Renal pelvis (tissue), 12 donors: ENCODE measurements at places on chromosomes 1 and 21.

GRCh38 chr1:58786184-58786926, 2.5 kb upstream of the JUN start:
- no peak for DNase-seq

DNA sequence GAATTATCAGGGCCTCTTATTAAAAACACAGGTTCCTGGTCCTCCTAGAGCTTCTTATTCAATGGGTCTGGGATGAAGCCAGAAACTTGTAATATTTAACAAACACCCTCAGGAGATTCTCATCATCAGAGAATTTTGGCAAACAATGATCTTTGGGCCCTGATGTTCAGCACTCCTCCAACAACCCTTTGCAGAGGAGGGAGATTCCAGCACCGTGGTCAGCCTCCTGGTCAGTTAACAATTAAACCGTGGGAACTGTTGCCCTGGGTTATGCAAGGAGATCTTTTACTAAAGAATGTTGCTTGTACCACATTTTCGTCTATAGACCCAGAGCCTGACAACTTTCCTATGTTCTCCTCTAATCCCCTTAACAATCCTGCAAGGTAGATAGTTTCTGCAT, 294.4 kb downstream of the PLPP3 start:
- no peak for DNase-seq

DNA sequence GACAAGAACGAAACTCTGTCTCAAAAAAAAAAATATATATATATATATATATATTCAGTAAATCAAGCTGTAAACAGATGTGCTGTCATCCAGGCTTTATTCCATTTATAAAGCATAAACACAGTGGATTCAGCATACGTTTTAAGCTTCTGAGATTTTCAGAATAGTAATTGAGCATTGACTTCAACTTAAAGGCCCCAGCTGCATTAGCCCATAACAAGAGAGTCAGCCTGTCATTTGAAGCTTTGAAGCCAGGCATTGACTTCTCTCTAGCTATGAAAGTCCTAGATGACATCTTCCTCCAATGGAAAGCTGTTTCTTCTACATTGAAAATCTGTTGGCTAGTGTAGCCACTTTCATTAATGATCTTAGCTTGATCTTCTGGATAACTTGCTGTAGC, 6.6 kb downstream of the KPNA6 start:
- no peak for DNase-seq

DNA sequence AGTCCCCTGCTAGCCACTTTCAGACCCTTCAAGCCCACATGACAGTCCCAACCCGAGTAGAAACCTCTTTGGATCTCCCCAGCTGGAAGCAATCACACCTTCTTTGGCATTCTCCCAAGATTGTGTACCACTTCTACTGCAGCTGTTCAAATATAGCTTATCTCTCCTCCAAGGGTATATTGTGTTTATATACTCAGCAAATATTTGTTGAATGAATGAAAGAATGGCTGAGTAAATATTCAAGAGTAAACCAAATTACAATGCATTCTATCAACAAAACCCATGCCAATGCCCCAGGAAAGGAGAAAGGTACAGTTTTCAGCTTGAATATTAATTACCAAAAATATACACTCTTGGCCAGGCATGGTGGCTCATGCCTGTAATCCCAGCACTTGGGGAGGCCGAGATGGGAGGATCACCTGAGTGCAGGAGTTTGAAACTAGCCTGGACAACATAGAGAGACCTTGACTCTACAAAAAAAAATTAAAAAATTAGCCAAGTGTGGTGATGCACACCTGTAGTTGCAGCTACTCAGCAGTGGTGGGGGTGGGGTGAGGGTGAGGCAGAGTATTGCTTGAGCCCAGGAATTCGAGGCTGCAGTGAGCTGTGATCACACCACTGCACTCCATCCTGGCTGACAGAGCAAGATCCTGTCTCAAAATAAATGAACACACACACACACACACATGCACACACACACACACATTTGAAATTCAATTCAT, 68.5 kb downstream of the NIBAN1 start:
- no peak for DNase-seq

- DNase-seq = no peak
Measured at GRCh38 chr21:25980710-25981109, 189.9 kb downstream of the APP start.

DNA sequence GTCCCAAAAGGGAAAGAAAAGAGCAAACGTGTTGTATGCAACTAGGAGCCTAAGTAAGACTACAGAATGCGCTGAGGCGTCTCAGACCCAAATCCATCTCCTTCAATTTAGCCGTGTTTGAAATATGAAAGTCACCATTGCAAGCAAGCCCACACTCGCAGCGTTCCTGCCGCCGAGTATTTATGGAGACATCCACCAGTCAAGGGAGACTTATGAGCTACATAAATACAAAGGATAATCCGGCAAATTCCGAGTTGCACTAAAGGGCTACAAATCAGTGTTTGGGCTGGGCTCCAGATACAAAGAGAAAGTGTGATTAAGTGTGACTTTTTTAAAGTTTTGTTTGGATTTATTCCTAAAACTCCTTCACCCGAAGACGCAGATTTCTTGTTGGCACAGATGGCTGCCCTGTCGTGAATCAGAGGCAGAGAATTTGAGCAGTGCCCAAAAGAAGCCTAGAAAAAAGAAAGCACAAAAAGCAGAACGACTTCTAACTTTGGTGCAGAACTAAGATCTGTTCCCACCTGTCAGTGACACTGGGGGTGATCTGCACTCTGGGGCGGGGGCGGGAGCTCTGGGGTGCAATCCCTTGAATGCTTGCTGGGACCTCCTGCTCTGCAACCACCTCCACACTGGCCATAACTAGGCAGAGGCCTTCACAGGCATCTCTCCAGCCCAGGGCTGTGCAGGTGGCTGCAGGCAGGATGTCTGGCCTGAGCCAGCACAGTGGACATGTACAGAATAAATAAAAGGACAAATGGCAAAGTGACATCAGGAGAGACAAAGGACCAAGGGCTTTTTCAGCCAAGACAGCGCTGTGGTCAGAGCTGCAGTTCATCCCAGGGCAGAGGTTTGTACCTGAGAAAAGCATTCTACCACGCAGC, 489.7 kb downstream of the NPHP4 start:
- DNase-seq = no peak

DNA sequence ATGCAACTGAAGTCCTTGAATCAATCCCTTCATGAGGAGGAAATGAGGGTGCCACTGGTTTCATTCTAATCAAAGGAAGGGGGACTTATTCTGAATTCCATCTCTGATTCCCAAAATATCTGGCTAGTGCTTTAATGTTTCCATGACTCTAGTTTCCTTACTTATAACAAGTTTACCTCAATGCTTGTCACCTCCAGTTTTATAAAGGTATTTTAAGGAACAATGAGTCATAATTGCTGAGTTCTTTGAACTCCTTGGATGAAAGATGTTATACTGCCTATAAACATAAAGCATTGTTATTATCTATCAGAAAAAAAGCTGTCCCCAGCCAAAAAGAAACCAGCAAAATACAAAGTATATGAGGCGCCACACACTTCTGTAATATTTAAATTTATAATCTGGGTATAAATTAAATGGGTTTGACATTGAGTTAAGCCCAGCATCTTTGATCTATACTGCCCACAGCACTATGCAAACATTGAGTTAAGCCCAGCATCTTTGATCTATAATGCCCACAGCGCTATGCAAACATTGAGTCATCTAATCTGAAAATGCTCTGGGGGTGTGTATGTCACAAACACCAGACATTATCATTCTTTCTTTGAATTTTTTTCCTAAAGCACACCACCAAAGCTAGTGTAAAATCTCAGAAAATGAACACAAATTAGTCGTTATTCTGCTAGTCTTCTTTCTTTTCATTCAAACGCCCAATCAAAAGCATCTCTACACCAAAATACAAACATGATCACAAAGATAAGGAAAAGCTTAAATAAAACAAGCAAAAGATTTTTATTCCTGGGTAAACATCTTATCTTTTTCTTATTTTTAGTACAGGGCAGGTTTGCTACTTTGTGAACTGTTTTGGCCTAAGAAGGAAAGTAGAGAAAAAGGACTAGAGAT, 11.5 kb upstream of the CXADR start:
- no peak for DNase-seq

GRCh38 chr1:204579681-204580080, 63.5 kb downstream of the MDM4 start:
- DNase-seq = no peak

- no peak for DNase-seq
Measured at GRCh38 chr1:4404854-4405590, 249.4 kb upstream of the AJAP1 start.

- DNase-seq = no peak
Measured at GRCh38 chr1:244154508-244154871, 103.4 kb downstream of the ZBTB18 start.

DNA sequence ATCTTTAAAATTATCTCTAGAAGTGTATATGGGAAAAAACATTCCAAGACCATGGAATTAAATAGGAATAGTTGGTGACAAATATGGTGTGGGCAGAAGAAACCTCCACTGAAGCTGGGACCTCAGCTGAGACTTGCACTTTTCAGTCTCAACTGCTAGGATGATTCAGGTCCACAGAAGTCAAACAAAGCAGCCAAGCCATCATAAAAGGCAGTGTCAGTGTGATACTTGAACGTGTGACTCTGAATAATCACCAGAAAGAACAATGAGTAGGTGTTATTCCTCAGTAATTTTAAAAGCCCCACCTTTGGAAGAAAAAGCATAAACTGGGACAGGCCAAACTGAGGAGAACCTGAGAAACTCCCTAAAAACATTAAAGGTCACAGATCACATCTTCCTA, 90.7 kb downstream of the ZNF281 start:
- DNase-seq = no peak

DNA sequence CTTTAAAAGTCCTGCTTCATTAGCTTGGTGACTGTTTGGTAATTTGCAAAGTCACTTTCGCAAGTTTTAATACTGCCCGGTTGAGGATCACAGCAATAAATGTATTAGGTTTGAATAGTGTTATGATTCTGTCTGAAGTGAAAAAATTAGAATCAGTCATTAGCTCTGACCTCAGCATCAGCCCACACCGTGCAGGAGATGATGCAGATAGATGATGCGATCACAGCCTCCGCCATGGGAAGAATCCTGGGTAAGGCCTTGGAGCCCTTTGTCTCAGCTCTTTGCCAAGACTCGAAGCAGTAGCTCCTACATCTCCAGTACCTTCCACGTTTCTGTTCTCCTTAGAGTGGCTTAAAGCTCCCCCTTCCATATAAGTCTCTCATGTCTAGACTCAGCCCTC, 366.7 kb downstream of the CAMTA1 start:
- no peak for DNase-seq

- DNase-seq = no peak
Measured at GRCh38 chr1:174286042-174286441, 126.7 kb downstream of the RABGAP1L start.

DNA sequence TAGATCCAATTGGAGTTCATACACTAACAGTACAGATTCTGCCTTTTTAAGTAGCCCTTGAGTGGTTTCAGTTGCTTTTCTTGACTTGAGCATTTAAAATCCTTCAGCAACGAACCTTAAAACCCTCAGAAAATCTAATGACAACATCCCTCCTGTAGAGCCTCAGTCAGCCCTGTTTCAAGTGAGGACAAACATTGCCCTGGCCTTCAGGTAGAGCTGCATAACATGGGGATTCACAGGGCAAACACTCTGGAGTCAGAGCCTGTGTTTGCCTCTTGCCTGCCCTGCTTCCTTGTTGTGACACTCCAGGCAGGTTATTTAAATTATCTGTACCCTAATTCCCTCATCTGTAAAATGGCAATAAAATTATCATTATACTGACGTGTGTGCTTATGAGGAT, 96.1 kb upstream of the KCNA3 start:
- no peak for DNase-seq

- no peak for DNase-seq
Measured at GRCh38 chr1:107669996-107670395, 295.0 kb downstream of the VAV3 start.

GRCh38 chr1:226029093-226029496, 30.0 kb upstream of the SDE2 start:
- no peak for DNase-seq

- no peak for DNase-seq
Measured at GRCh38 chr1:226953175-226953800, 13.2 kb downstream of the COQ8A start.

GRCh38 chr1:30132602-30133286, 590.6 kb downstream of the MATN1 start:
- DNase-seq = no peak

DNA sequence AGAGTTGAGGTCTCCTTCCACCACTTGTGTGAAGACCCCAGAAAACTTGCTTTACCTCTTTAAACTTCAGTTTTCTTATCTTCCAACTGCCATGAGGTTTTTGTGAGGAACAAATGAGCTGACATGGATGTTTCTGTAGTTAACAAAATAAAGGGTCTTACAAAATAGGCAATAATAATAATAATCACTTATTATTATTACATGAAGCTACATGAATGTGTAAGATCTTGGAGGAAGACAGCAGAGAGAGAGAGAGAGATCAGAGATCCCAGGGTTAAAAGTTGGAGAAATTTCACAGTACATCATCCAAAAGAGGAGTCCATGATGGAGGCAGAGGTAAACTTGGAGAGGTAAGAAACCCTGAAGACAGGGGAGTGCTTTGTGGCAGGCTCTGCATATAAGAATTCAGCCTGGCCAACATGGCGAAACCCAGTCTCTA, 10.7 kb downstream of the RCC1 start:
- no peak for DNase-seq

GRCh38 chr1:12548973-12549459, 69.0 kb downstream of the DHRS3 start:
- DNase-seq = peak; percentile 69

GRCh38 chr1:194935864-194936263, 1672.4 kb downstream of the KCNT2 start:
- no peak for DNase-seq

GRCh38 chr1:41498391-41498790, 13.9 kb upstream of the EDN2 start:
- DNase-seq = no peak

DNA sequence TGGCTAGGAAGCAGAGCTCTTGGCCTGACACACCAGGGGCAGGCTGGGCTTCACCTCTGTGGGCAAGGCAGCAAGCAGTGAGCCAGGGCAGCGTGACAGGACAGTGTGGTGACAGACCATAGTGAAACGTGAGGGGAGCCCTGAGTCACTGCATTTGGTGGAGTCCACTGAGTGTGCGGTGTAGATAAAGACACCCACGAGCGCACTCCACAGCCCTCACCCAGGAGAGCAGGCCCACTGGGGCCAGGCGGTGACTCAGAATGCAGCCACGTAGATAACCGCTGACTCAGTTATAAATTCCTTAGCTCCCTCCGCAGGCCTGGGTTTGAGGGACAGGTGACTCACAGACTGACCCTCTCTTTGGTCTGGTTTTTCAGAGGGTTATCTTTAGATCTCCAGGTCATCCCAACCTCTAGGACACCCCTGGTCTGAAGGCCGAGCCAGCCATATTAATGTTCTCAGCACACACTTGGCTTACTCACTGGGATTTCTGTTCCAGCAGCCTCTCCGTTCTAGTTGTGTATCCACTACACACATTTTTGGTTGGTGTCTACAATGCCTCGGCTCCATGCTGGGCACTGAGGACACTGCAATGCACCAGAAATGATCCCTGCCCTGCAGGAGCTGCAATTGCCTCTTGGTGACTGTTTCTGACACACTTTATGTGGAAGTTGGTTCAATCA, 90.2 kb upstream of the TSPAN2 start:
- no peak for DNase-seq

GRCh38 chr1:67159233-67159632, 7.0 kb upstream of the IL23R start:
- no peak for DNase-seq
